ENCODE measurements at places on chromosomes 1 and 21. TPM values are rescaled to one million over a fixed set of nuclear protein-coding genes. Genes with fewer than 3 reads are reported as not detected.

TNFRSF9 gene
- total RNA-seq = 0.39 TPM

NCAM2 gene
- 22.6 TPM for total RNA-seq

DHRS3 gene
- 276 TPM for total RNA-seq

RAB4A gene
- 59.9 TPM for total RNA-seq

DNA sequence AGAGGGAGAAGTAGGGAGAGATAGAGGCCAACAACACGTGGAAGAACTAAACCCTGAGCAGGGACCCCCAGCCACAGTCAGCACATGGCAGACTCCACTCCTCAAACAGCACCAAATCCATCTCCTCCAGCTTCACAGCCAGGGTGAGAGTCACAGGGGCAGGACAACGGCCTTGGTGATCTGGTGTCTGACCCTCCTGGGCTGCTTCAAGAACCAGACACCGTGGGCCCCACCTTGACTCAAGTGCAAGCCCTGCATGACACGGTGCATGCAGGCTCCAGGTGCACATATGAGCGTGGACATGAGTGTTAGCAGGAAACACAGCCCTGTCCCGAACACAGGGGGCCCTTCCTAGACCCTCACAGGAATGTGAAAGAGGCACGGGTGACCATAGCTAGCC lies 21.9 kb downstream of the S100A7 start:
- DNase-seq = no peak

GRCh38 chr1:243345205-243345604 lies 89.4 kb downstream of the SDCCAG8 start:
- DNase-seq = no peak

- DNase-seq = no peak
Measured at GRCh38 chr1:169392406-169392805, 24.4 kb downstream of the BLZF1 start.

DNA sequence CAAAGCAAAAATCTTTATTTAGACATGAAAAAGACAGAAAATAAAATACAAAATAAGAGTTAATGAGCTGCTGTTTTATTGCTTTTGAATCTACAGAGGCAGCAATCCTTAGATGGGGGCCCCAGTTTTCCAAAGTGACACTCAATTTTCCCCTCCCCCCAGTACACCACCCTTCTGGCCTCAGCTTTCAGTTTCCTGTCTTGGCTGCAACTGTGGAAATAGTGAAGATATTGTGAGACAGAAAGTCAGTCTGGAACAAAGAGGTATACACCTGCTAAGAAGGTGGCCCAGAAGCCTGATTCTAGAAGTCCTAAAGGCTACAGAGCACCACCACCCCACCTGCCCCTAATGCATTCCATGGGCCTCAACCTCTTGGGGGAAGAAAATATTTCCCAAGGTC lies 1.1 kb upstream of the MTMR11 start:
- DNase-seq = no peak

- DNase-seq = no peak
Measured at GRCh38 chr1:21567241-21568005, 58.2 kb downstream of the ALPL start.
